ENCODE measurements at places on chromosomes 2 and 18.

- DNase-seq = no peak
Measured at GRCh38 chr2:171139860-171140259, 20.8 kb downstream of the TLK1 start.

GRCh38 chr2:55710025-55710424 is 16.4 kb upstream of the PNPT1 start:
- DNase-seq = no peak

- DNase-seq = peak; percentile 68
Measured at GRCh38 chr2:96116424-96116878, at the start of gene ADRA2B. ADRA2B (minus strand) TSS chr2:96116571; CDS start chr2:96116149, 422 bp downstream.

- no peak for DNase-seq
Measured at GRCh38 chr2:197838036-197838435, 33.6 kb downstream of the PLCL1 start.

GRCh38 chr18:6821356-6821755 is 91.8 kb downstream of the ARHGAP28 start:
- DNase-seq = no peak

DNA sequence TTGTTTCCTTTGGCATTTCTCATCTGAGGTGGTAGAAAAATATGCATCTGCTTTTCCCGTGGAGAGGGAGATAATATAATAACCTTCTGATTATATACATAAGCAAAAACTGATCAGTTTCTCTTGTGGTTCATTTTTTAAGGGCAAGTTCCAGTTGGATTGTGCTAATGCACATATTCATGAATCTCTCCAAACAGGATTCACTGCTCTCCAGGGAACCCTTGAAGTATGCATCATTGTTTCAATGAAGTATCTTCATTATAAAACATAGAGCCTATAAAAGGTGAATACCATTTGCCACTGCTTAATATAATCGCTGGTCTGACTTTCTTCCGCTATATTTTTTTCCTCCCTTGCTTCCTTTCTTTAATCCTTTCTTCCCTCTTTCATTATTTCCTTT is 384.7 kb downstream of the FIGN start:
- DNase-seq = no peak

- DNase-seq = no peak
Measured at GRCh38 chr2:191643429-191643828, 34.5 kb upstream of the NABP1 start.

DNA sequence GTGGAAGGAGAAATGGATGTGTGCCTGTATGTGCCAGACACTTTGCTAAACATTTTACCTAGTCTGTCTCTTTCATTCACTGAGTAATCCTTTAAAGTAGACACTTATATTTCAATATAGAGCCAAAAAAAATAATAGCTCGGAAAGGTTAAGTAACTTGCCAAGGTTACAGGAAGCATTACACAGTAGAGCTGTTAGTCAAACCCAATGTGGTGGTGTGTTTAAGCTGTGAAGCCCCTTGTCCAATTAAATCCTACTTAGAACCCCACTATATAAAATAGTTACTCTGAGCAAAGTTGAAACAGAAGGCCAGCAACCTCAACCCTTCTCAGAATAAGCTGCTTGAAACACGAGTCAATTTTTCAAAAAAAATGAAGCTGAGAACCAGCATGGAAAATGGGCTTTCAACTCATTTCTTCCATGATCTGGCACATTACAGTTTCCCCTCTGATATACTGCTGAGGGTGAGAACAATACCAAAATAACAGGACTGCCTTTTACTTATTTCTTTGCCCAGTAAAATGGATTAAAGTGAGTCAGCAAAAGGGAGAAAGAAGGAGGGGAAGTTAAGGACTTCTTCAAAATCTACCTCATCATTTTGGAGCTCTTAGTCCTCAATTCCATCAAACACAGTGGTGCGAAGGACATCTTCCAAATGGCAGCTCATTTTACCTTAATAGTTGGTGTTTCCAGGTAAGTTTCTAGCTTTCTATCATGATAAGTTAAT is 7.9 kb downstream of the RDH14 start:
- no peak for DNase-seq

- no peak for DNase-seq
Measured at GRCh38 chr2:170218931-170219330, 41.0 kb downstream of the MYO3B start.

DNA sequence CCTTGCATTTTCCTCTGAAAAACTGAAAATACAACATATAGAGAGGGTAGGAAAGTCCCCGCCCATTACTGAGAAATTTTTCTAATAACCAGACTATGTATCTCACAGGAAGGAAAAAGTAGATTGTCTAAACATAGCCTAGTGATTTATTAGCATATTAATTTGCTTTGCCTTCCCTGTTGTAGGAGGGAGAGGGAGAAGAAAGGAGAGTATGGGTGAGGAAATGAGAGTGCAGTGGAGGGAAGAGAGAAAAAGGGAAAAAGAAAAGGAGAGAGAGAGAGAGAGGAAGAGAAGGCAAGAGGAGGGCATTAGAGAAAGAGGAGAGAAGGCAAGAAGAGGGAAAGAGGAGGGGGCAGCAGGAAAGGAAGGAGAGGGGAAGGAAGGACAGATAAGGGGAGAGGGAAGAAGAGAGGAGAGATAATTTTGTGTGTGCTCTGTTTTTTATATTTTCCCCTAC is 3.6 kb upstream of the KYNU start:
- no peak for DNase-seq

GRCh38 chr2:207253666-207254345 is 88.1 kb upstream of the KLF7 start:
- DNase-seq = no peak

- DNase-seq = no peak
Measured at GRCh38 chr2:80396276-80396675, 91.7 kb upstream of the LRRTM1 start.

GRCh38 chr2:100228415-100228814 is 86.0 kb upstream of the AFF3 start:
- no peak for DNase-seq

GRCh38 chr2:7825591-7826312 is 856.1 kb upstream of the ID2 start:
- no peak for DNase-seq

GRCh38 chr2:111066062-111066593 is 54.6 kb upstream of the BCL2L11 start:
- DNase-seq = no peak

- DNase-seq = no peak
Measured at GRCh38 chr2:201127570-201127969, 11.6 kb downstream of the CFLAR start.

GRCh38 chr2:30997979-30998378 is 140.3 kb downstream of the GALNT14 start:
- no peak for DNase-seq

DNA sequence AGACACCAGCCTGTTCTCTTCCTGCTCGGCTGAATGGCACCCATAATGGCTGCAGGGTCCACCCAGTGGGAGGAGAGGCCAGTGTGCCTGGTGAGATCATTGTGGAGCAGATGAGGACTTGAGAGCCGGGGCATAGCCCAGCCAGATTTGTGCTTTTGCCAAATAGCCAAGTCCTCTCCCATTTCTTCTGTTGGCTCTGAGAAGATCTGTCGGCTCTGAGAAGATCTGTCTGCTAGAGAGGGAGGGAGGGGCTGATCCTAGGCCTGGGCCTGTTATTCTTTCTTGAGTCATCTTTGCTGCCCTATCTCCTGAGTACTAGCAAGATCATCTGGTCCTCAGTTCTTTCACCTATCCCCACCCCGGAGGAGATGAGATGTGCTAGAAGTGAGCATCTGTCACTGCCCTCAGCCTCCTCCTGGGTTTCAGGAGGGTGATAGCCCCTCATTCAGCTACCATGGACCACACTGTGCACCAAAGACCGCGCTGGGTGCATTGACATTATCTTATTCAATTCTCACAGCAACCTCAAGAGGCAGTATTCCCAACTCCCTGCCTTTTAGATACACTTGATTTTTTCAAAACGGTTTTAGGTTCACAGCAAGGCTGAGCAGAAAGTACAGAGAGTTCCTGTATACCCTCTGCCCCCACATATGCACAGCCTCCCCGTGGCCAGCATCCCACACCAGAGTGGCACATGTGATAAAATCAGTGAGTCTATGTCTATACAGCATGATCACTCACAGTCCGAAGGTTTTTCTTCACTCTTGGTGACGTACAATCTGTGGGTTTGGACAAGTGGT is 98.6 kb downstream of the CAPN13 start:
- DNase-seq = no peak

GRCh38 chr18:66994790-66995189 is 390.9 kb upstream of the CDH19 start:
- no peak for DNase-seq

DNA sequence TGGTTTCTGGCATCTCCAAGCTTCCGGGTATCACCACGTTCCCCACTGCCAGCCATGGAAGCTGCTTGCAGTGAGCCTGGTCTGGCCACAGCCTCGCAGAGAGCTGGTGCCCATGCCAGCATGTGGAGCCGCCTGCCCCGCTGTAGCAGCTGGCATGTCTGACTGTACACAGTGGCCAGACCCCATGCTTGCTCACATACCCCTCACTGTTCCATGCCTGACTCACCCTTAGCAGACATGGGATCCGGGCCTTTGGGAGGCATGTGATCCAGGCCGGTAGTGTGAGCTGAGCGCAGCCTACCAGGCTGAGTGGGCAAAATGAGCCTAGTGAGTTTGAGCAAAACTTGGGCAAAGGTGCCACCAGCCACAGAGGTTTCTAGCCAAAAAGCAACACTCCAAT is 18.8 kb upstream of the RPRD1A start:
- no peak for DNase-seq

DNA sequence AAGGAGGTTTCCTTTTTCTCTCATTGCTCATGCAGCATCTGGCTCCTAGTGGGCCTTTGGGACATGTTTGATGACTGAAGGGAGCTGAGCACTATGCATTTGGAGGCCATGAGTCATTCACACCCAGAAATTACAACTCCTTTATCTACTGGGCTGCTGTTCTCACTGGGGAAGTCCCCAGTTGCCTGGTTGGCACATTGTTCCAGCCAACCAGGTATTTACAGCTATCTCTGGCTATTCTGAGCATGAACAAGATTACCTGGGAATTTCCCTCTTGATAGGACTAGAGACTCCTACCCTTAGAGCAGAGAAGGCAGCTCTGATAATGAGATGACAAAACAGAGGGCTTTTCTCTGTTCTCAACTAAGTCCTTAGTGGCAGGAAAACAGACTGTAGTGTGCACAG is 206.5 kb downstream of the SETBP1 start:
- DNase-seq = no peak

DNA sequence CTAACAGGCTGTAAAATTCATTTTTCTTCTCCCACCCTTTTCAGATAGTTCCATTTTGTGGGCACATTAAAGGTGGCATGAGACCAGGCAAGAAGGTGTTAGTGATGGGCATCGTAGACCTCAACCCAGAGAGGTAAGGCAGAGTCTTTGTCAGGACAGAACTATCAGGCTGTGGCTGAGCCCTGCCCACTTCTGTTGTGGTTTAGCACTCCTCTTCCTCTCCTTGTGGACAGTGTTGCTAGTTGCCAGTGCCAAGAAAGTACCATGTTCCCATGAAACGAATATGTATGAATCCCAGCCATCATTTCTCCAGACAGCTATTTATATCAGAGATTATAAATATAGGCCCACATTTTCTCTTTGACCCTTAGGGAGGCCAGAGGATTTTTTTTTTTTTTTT is 1.6 kb downstream of the LGALSL start:
- no peak for DNase-seq

- DNase-seq = no peak
Measured at GRCh38 chr2:10390369-10390801, 57.7 kb downstream of the ODC1 start.

DNA sequence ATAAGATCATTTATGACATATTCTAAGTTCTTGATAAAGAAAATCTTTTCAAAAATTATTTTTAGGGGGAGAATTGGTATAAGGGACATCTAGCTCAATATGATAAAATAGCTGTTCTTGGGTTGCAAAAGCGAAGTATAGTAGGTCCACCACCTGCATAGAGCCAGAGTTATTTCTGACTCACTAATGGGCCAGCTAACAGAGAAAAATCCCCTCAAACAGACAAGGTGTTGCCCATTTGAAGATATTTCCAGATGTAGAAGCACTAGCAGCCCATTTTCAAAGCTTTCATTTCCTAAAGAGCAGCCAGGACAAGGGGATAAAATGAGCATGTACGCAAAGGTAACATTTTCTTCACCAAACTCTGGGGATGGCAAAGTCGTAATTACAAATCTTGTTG is 165.7 kb upstream of the FN1 start:
- no peak for DNase-seq

DNA sequence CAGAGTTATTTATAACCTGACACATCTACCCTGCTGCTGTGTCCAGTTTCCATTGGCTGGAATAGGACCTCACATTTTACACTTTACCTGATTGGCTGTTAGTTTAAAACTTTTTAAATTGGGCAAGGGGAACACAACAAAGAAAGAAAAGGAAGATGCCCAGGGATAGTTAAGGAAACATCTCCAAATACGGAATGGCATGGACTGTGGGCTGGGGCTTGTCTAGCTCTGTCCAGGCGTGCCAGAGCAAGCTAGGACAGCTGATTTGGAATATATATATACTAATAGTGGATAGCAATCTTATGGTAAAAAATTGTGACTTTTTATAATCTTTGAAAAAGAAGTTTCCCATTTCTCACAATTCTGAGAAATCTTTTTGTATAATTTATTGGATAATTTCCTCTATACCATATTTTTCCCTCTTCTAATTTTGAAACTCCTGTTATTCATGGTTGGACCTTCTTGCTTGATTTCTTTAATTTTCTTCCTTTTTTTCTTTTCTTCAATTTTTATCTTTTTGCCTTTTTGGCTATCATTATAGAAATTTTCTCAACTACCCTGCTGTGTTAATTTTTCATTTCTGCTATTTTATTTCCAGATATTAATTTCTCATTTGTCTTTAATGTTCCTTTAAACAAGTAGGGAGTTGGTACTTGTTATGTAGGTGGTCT is 55.9 kb downstream of the COMMD1 start:
- no peak for DNase-seq

GRCh38 chr2:102599486-102599885 is 19.9 kb upstream of the SLC9A2 start:
- no peak for DNase-seq

DNA sequence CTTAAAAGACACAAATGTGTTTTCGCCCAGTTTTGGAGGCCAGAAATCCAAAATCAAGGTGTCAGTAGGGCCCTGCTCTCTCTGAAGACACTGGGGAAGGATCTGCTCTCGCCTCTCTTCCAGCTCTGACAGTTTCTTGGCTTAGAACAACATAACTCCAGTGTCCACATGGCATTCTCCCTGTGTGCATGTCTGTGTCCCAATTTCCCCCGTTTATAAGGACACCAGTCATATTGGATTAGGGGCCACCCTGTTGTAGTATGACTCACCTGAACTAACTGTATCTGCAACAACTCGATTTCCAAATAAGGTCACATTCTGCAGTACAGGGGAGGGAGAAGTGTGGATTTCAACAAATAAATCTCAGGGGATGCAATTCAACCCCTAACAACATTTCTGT is 263.2 kb downstream of the SS18 start:
- no peak for DNase-seq

DNA sequence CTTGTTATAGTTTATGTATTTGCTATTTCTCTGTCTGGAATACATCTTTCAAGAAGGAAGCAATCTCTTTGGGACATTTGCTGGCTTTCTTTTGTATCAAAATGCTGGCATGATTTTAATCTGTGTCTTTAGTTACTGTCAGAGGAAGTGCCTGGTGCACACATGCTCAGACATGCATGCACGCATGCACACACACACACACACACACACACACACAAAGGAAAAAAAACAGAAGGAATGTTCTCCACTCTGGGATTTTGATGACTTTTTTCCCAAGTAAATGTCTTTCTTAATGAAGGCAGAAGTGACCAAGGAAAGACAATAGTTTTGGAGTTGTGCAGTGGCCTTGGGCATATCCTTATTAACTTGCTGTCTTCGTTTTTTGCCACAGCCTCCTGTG is 6.7 kb downstream of the GNAL start:
- no peak for DNase-seq

- DNase-seq = no peak
Measured at GRCh38 chr2:238422285-238422684, 4.4 kb upstream of the ASB1 start.

Measured in activated CD4-positive, alpha-beta T cell treated with anti-CD3 and anti-CD28 coated beads for 1 hour (primary cell).